ENCODE measurements at places on chromosomes 4 and X.

DNA sequence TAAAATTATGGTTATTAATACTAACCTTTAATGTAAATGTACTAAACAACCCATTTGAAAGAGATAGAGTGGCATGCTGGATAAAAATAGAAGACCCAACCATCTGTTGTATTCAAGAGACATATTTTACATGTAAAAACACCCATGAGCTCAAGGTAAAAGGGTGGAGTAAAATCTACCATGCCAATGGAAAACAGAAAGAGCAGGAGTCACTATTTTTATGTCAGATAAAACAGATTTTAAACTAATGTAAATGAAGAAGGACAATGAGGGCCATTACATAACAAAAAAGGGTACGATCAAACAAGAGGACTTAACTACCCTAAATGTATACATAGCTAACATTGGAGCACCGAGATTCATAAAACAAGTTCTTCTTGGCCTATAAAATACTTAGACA is 66.3 kb downstream of the ITM2A start:
- DNase-seq: no peak

DNA sequence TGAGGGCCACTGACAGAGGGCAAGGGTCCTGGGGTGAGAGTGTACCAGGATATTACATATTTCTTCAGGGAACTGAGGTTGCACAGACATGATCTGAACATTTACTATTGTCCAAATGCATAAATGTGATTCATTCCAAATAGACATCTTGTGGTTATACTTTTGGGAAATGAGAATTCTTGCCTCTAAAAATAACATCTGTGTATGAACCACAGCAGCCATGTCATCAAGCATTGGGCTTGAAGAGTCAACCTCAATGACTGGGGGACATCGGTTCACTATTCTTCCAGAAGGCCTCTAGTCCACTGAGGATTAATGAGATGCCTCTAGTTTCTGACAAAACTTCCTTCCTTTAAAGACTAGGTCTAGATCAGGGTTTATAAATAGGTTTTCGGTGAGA is 193.1 kb upstream of the GPC4 start:
- no peak for DNase-seq

DNA sequence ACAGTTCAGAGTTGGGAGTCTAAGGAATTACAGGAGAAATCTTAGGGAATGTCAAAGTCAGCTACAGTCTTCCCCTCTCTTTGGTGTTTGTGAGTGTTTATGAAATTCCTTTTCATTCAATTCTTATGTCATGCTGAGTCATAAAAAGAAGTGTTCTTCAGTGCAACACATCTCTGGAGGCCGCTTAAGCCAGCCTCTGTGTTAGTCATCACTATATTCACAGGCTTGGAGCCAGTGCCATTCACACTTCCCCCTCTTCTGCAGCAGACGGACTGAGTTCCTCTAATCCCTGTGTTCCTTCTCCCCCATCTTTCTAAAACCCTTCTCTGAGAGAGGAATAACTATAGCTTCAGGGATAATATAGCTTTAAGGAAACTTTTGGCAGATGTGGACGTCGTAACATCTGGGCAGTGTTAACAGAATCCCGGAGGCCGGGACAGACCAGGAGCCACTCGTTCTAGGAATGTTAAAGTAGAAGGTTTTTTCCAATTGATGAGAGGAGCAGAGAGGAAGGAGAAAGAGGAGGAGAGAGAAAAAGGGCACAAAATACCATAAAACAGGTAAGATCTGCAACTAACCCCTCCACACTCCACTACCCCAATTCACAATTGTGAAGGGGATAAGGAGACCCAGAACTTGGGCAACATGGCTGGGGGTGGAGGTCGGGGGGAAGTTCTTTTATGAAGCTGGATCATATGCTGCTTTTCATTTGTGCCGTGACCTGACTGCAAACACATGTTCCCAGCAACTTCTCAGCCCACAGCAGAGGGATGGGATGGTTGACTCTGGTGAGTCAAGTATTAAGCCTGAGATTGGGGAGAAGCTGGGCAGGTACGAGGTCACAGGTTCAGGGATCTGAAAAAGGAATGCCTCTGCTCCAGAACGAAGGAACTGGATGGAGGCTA is at the start of gene SRPX2:
Gene SRPX2, plus strand, starts transcription at position 244 of the 905 bp plus-strand sequence. CDS start 2,124 bp downstream, outside the sequence.
- DNase-seq: no peak

- no peak for DNase-seq
Measured at GRCh38 chr4:44422912-44423311, 25.7 kb downstream of the KCTD8 start.

DNA sequence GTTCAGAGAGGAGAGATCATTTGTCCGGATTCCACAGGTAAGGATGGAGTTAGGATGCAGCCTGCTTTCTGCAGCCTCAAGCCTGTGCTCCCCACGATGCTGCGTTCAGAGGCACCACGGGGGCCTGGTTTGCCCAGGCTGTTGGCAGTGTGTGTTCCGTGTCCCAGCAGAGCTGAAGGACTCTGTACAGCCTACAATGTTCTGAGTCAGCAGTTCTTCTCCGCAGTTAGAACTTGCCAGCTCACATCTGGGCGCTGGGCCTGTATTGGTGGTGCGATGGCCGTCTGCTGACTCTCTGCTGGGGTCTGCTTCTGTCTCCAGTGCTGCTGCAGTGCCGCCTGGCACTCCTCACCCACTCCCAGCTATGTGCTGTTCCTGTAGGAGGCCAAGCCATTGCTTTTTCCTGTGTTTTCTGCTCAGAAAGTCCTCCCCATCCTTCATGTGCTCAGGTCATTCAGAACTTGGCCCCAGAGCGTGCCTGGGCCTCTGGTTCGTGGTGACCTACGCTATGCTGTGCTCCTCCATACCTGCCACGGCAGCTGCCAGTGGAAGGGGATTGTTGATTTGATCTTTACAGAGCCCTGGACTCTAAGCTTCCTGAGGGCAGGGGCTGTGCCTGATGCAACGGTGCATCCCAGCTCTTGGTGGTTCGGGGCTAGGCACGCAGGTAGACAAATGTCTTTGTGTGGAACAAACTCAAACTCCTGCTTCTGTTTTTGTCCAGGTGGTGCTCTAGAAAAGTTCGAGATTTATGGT is 42.6 kb upstream of the TADA2B start:
- no peak for DNase-seq

GRCh38 chr4:93016350-93016749 is 712.6 kb downstream of the GRID2 start:
- DNase-seq: no peak

DNA sequence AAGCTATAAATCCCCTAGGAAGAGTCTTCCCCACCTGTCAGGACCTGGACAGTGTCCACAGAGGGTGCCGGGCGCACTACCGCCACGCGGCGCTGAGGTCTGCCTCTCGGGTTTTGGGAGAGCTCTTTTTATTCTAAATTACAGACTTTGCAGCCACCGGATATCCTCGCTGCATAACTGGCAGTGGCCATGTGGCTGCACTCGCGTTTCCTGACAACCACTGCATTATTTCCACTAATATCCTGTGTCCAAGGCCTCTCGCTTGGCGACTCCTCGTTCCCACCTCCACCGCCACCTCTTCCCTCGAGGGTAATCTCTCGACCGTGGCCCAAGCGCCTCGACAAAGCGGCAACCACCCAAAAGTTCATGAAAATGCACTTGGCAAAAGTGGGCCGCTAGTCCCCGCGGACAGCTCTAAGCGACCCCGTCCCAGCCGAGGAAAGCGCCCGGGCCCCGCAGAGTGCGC is 512 bp upstream of the TMEM131L start:
- peak; percentile 15 for DNase-seq

GRCh38 chrX:120290107-120290506 is 21.2 kb downstream of the TMEM255A start:
- no peak for DNase-seq

DNA sequence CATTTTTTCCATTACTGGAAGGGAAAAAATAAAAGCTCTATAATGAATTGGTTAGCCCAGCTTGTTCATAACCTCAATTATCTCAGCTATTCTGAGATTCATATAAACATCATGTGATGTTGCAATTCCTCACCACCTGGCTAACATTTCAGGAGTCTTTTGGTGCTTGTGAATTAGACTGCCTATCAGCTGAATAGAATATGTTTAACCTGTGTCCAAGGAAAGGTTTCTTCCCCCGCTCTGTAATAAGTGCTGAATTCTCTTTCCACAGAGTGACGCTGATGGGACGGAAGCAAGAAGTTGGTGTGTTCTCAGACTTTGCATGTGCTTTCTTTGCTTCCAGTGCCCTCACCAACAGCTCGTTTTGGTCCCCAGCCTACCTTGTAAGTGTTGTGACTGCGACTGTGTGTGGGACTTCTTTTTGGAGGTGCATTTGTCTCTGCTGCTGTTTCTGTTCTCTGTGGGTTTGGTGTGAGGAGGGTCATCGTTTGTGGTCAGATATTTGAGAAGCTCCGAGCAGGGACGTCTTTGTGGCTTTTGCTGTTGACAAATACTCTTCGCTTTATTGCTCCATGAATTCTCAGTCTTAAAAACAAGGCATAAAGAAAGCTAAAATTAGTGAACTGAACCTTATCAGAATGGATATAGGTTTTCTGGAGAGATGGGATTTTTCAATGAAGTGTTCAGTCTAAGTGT is 61.7 kb downstream of the PPARGC1A start:
- no peak for DNase-seq

GRCh38 chrX:7110821-7111276 is 36.7 kb upstream of the STS start:
- no peak for DNase-seq

GRCh38 chrX:3286196-3286945 is 60.1 kb downstream of the MXRA5 start:
- DNase-seq: no peak

DNA sequence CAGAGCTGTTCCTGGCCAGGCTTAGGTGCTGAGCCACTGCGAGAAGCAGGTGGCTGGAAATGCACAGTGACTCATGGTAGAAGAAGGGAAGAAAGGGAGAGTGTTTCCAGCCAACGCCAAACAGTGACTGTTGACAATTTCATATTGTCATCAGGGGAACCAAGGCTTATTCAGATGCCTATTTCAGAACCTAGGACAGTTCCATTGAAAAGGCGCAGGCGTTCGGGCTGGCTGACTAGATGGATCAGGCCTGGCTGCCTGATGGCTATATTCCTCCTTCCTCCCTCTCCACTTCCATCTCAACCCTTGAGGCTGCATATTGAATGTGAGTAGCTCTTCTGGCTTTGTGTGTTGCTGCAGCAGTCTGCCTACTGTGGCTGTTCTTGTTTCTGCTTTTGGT is 73.0 kb upstream of the FRMPD4 start:
- no peak for DNase-seq

DNA sequence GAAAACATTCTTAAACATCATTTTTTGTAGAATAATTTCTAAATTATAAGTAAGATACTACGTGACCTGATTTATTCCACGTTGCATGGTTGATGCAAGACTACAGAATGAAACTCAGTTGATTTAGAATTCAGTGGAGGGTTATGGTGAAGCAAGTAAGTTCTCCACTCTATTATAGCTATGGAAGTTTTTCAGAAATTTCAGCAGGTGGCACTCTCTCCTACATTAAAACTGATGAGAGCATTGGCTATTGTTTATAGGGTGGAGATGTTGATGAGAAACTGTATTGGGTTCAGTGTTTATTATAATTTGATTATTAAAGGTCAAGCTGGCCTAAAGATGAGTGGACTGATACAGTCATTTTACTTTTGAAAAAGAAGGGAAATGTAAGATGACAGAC is 88.0 kb downstream of the FNIP2 start:
- no peak for DNase-seq

GRCh38 chr4:30122711-30123110 is 597.5 kb upstream of the PCDH7 start:
- no peak for DNase-seq

DNA sequence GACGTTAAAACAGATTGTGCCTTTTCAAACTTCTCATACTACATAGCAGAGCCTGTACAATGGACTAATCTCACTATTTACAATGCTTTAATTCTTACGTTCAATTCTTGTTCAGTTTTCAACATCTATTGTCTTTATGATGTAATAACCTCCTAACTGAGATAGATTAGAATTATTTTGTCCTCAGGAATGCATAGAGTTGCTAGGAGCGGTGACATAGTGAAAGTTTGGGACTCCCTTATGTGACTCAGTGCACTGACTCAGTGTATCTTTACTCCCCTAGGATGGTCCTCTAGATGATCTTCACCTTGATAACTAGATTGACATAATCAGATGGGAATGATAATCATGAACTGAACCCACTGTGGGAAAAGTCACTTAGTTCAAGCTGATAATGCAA is 151.5 kb downstream of the VEGFC start:
- DNase-seq: no peak

GRCh38 chrX:153524234-153524633 is 6.8 kb downstream of the ATP2B3 start:
- DNase-seq: no peak

DNA sequence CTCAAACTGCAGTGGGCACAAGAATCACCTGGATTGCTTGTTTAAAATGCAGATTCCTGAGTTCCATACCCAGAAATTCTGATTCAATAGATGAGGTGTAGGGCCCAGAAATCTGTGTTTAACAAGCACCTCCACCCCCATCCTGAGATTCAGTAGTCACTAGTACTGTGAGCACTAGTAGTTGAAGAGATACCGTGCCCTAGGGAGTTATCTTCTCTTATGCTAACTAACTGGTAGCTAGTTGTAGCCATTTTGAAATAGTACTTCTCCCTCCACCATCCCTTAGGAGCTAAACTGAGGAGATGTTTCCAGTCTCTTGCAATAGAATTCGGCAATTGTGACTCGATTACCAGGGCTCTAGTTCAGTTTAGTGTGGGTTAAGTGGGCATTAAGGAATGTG is 18.4 kb downstream of the KLHL34 start:
- DNase-seq: no peak

DNA sequence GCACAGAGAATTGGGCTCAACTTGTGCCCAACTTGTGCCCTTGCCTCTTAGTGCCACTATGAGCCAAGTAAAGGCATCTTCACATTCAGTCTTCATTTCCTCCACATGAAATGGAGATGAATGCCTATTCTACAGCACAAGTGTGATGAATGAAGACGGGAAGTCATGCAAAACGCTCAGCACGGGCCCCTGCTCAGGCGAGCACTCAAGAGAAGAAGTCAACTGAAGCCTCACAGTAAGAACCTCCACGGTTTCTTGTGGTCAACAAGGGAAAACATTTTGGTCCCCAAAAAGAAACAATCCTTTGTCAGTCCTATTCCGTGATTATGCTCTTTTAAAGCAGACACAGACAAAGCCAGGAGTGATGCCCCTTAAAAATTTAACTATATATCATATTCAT is 87.0 kb downstream of the IRF2 start:
- no peak for DNase-seq

GRCh38 chr4:156420623-156421022 is 467.0 kb upstream of the CTSO start:
- no peak for DNase-seq

GRCh38 chr4:116023049-116023448 is 909.6 kb upstream of the NDST4 start:
- no peak for DNase-seq

GRCh38 chr4:4803216-4803911 is 56.1 kb upstream of the MSX1 start:
- DNase-seq: no peak

DNA sequence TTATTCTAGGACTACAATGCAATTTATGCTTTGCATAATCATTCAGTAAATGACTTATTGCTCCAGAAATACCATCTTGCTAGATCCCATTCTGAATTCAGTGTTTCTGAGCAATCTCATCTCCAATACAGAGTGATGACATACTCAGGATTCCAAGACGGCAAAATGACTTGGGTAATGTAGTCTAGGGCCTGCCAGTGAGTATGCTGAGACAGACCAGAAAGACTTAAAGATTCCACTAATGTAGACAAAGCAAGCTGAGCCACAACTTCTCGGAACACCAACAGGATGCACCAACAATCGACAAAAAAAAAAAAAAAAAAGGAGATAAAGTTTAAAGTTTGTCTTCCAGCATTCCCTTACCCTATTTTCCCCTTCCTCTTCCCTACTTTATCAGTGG is 919 bp upstream of the SEC24B start:
- DNase-seq: no peak

GRCh38 chr4:74203467-74203866 is 45.5 kb downstream of the MTHFD2L start:
- DNase-seq: no peak

All from effector CD8-positive, alpha-beta T cell (primary cell).